ENCODE measurements at places on chromosomes 3 and 15. TPM values are rescaled to one million over a fixed set of nuclear protein-coding genes. Genes with fewer than 3 reads are reported as not detected.

P2RY1 gene
- 3.1 TPM for total RNA-seq

DNA sequence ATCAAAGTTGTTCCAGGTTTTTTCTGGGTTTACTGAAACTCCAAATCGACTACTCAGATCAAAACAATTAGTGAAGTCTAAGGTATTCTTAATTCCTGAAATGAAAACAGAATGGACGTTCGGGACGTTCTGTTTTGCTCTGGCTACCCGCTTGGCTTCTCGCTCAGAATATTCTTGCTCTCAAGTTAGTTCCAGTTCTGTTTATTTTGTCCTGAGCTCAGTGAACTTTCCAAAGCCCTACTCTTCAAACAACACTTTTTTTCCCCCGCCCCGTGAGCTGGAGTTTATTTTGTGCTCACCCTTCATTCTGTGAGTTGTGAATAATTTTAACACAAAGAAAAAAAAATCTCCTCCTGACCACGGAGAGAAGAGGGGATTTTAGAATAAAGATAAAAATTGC is 72.6 kb downstream of the SAMMSON start:
- no peak for DNase-seq

DNA sequence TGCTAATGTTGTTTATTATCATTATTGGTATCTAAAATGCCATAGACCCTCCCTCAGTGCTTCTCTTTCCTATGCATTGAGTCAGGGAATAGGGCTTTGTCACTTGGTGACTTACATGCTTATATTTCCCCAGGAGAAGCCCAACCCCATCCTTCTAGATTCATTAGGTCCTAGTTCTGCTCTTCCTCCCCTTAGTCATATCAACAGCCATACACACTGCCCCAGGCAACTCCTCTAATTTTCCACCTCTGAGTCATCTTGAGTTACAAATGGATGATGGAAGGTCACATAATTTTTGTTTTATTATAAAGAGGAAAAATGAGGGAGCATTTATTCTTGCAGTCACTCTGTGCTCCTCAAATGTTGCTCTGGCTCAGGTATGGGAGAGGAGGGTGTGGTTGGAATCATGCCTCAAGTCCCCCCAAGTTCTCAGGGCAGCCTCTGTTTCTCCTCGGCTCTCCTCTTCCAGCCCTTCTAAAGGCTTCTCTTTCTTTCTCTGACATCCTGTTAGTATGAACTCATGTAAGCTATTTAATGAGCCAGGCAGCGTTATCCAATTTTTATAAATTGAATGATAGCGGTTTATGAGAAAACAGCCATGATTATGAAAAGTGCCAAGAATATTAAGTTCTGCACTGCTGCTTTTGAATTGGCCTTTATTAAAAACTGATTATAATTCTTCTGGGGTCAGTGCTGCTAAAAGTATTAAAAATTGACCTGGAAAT is 45.6 kb upstream of the FSTL1 start:
- DNase-seq: no peak

SPINK8 gene
- total RNA-seq: not detected

- no peak for DNase-seq
Observed at GRCh38 chr15:55226127-55226526, 29.4 kb upstream of the RSL24D1 start.

All from right atrium auricular region (tissue), 2 donors.